ENCODE measurements at places on chromosomes 11 and 22.
A peak's percentile ranks its signal among the peaks of the same experiment; 100 is the strongest.

GRCh38 chr11:7019500-7020182, 505 bp downstream of the ZNF214 start:
- peak; percentile 10 for DNase-seq

- DNase-seq, result no peak
Measured at GRCh38 chr11:123218451-123218850, 23.4 kb upstream of the CLMP start.

DNA sequence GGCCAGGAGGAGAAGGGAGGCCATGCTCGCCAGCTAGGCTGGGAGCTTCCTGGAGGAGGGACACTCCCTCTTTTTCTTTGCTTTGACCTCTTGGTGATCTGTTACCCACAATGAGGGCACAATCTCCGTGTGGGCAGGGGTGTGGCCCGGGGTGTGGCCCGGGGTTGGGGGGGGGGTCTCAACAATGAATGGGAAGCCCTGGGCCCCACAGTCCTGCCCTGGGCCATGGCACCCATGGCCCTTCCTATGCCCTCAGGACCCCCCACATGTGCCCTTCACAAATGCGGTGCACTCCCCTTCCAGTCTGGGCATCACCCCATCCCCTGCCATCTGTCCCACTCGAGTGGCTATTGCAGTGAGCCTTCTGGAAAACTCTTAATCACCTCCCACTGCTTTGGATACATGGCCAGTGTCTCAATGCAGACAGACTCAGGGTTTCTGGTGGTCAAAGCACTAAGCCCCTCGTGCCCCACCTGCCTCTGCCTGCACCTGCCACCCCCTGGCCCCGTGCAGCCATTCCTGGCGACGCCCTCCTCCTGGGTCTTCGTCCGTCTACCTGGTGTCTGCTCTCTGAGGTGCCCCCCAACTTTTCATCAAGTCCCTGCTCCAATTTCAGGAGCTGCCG, 611.3 kb downstream of the TBC1D22A start:
- no peak for DNase-seq

GRCh38 chr11:23540101-23540561, 679.9 kb upstream of the CCDC179 start:
- peak; percentile 80 for DNase-seq

DNA sequence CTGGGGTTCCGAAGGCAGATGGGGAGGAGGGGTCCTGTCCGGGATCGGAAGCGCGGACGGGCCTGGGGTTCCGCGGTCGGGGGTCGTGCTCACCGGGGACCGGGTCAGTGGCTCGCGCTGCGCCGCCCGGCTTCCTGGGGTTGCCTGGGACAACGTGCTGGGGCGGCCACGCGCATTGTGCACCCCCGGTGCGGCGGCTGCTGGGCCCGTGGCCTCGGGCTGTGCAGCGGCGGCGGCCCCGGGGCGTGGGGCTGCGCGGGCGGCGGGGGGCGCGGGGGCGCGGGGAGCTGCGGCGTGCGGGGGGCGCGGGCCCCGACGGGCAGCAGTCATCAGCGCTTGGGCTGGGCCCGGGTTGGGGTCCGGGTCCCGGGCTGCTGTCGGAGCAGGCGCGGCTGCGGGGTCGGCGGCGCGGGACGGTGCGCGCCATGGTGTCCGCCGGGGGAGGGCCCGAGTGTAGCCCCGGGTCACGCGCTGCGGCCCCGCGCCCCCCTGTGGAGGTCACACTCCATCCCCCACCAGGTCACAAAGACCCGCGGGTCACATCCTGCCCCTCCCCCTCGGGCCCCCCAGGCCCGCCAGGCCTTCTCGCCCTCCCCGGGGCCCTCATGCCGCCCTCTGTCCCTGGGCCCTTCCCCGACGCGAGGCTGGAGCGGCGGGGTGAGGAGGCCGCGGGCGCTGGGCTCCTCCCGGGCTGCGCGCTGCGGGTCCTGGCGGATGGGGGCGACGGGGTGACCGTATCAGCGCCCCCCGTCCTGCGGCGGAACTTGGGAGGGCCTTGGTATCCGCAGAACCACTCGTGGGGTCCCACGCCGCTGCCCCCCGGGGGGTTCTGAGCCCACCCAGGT, at the start of gene TTLL8:
Gene TTLL8, minus strand, starts transcription at position 238 of the 845 bp plus-strand sequence.
- DNase-seq, result no peak

GRCh38 chr11:76629853-76630599, 40.5 kb downstream of the LRRC32 start:
- peak; percentile 36 for DNase-seq

- DNase-seq, result no peak
Measured at GRCh38 chr22:19044381-19044780, 77.8 kb downstream of the DGCR2 start.

Measured in fibroblast of skin of abdomen (primary cell).